ENCODE measurements at places on chromosomes 6 and 20.
A peak's percentile ranks its signal among the peaks of the same experiment; 100 is the strongest.

DNA sequence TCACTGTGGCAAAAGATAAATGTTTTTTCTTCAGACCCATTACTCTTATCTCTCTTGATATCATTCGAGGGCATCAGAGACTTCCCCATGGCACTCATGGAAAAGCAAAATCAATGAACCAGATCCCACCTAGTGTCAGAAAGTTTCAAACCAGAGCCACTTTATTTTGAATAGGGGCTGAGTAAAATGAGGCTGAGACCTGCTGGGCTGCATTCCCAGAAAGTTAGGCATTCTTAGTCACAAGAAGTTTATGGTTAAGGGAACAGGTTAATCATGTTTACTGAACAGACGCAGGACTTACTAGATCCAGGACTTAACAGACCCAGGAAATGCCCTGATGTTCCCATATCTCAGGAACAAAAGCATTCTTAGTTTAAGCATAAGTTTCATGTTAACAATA lies 369.9 kb downstream of the BTBD3 start:
- DNase-seq: no peak

DNA sequence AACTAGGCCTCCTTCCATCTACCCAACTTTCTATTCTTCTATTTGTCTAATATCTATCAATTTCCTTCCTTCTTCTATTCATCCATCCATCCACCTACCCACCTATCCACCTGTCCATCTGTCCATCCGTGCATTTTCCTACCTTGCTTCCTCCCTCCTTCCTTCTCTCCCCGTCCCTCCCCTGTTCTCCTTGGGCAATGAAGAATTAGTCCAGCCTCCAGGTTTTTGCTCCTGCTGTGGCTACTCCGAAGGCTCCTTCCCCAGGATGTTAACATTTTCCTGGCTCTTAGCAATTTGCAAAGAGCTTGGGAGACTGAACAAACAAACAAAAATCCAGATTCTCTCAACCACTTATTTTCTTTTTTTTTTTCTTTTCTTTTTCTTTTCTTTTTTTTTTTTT lies 81.6 kb downstream of the KCNB1 start:
- DNase-seq: no peak

- peak; percentile 56 for DNase-seq
These were observed 7.4 kb downstream of the ASXL1 start for GRCh38 chr20:32365564-32365963.

DNA sequence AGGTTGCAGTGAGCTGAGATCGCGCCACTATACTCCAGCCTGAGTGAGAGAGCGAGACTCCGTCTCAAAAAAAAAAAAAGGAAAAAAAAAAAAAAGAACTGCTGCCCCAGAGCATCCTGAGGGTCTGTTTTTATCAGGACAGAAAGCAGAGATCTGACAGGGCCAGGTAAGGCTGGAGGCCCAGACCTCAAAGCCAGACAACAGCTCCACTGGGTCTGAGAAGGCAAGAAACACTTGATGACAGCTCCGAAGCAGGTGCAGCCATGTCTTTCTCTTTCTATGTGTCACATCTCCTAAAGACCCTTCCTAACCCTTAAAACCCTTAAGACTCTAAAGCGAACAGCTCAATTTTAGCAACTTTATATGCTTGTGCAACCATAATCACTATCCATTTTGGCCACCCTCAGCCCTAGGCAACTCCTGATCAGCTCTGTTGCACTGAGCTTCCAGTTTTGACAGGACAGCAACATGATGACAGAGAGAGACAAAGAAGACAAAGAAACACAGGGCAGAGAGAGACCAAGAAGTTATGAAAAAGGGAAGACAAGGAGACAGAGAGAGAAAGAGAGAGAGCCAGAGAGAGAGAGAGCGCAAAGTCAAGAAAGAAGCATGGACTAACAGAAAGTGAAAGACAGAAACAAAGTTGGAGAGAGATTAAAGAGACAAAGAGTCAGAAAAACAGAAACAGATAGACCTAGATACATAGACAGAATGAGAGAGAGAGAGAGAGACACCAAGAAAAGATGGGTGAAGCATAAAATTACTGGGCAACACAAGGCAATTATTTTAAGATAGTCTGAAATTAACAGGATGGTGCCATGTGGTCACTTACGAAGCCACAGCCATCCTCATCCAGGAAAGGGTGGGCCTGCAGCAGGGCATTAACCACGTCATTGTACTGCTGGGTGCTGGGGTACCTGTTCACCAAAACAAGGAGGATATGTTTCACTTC lies 39.2 kb downstream of the SAMD3 start:
- no peak for DNase-seq

- DNase-seq: no peak
These were observed 27.9 kb upstream of the PLCB4 start for GRCh38 chr20:9040863-9041524.

DNA sequence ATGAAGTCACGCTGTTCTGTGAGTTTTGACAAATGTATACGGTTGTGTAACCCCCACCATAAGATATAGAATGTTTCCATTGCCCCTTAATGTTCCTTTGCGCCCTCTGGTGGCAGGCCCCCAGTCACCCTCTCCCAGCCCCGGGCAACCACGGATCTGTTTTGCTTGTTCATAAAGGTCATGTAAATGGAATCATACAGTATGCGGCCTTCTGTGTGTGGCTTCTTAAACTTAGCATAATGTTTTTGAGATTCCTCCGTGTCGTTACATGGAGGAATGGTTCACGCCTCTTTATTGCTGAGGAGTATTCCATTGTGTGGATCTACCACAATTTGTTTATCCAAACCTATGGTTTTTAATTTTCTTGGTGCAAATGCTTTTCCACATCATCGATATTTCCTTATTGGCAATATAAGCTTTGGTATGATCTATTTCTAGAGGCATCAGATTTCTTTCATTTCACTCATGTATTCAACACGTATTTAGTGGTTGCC lies 28.4 kb downstream of the LYRM2 start:
- DNase-seq: peak; percentile 56

DNA sequence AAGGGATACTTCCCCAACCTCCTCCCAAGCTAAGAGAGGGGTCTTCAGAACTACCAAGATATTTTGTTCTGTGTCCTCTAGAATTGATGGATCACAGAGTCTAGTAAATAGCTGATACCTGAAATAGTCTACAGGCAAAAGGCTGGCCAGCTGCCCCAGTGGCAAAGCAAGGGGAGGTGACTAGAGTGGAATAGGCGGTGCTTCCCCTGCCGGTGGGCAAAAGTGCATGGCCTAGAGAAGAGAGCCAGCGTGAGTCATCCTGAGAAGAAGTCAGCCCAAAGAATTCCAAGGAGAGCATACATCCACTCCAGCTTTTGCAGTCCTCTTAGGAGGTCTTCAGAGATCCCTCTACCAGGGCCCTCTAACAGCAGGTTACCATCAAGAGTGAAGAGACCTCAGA lies 14.7 kb downstream of the DPPA5 start:
- no peak for DNase-seq

DNA sequence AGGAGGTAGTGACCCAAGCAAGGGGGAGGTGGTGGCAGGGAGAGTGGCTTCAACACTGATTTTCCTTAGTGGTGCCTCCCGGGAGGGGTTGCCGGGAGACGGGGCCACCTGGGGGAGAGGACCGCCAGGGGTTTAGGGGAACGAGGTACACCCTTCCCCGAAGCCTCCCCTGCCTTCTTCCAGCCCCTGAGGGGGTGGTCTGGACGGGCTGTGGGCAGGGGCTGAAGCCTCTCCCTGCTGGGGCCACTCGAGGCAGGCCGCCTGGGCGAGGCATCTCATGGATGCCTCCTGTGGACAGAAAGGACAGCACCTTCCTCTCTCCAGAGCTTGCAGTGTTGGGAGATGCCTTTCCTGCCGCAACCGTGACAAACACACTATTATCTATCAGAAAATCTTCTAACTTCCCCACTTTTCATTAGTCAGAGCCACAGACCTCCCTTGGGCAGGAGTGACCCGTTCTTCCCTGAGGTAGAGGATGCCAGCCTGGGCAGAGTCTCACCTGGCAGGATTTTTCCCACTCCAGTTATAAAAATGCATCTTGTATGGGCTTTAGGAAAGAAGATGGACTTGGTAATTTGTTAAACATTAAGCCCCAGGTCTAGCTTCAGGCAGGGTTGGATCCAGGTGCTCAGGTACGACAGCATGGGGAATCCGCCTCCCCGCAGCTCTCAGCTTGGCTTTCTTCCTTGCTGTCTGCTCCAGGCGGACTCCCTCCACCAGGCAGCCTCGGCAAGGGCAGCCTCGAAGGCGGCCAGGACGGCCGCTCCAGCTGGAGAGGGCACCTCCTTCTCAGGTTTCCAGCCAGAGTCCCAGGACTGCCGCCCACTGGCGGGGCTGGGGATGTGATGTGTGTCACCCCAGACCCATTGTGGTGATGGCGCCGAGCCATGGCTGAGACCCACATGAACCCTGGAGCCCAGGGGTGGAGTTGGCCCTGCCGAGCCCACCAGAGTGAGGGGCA lies 11.0 kb downstream of the HRH3 start:
- no peak for DNase-seq

DNA sequence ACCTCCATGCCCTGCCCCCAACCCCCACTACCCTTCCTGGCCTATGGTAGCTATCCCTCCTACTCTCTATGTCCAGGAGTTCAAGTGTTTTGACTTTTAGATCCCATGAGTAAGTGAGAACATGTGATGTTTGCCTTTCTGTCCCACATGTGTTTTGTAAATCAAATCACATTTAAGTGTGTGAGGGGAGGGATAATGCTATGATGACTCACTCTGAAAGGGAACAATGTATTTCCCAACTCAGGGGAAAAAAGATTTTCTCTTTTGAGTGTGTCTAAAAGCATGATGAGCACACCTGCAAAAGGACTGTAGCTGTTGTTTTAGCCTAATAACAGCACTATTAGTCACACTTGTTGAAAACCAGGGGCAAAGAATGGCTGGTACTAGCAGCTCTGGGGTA lies 193.7 kb downstream of the GJA10 start:
- DNase-seq: no peak

DNA sequence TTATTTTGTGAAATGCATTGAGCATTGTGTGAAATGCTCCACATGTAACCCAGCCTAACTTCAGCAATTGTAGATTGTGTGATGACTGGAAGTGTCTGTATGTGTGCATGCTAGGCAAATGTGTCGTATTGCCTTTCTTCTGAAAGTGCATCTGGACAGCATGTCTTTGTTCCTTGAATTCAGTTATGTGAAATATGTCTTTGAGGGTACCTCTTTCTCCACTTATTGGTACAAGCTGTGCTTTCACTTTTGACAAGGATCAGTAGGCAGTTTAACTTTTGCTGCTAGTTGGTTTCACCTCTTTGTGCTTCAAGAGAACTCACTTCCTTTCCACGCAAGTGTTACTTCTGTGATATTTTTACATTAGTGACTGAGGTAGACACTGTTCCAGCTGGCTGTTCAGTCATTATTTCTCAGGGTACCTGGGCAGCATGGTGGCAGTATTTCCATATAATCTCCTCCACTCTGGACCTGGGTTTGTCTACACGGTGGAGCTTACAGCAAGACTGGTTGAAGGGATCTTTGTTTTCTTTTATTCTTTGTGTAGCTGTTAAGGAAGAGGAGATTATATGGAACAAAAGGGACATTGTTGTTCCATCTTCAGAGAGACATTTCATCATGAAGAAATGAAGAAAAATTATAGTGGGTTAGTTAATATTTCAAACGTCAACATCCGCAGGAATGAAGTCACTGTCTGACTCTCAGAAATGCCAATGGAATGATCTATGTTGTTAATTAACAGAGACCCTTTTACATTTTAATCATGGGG lies 175.4 kb downstream of the UTRN start:
- DNase-seq: no peak

DNA sequence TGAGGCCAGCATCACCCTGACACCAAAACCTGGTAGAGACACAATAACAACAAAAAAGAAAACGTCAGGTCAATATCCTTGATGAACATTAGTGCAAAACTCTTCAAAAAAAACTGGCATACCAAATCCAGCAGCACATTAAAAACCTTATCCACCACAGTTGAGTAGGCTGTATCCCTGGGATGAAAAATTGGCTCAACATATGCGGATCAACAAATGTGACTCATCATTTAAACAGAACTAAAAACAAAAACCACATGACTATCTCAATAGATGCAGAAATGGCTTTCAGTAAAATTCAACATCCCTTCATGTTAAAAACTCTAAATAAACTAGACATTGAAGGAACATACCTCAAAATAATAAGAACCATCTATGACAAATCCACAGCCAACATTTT lies 59.6 kb upstream of the PHIP start:
- peak; percentile 14 for DNase-seq

- DNase-seq: peak; percentile 36
These were observed 147.5 kb upstream of the TCF21 start for GRCh38 chr6:133741375-133741861.

DNA sequence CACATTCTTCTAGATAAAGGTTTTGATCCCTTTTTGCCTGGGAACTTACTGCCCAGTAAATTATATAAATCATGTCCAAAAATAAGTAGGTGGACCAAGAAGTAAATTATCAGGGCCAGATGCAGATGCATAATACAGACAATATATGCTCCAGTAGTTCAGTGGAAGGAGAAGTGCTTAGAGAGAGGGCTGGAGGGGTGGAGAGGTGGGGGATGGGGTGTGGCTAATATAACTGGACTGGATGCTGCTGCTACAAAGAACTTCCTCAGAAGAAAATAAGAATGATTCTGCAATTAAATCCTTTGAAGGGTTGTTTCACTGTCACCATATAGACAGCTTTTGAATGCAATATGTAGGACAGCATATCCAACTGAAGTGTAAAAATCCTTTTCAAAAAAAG lies 14.8 kb upstream of the TFAP2D start:
- DNase-seq: no peak

DNA sequence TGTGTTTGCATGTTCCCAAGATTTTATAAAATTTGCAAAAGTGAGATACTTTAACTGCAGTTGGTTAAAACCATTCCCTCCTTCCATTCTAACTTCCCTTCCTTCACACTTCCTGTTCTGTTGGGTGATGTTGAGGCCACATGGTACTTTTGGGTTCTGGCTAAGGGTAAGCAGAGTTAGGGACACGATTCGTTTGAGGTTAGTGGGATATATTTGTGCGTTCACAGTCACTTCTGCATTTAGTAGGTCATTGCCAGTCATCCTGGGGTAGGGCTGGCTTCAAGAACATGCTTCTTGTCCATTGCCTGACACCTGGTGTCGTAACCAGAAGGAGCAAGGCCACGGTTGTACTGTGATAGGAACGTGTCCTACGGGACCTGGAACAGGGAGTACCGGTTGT lies 340.1 kb downstream of the ZFAND3 start:
- no peak for DNase-seq

GRCh38 chr6:47360388-47360787 lies 50.7 kb upstream of the TNFRSF21 start:
- no peak for DNase-seq
